Sigmoid colon (tissue), 7 donors: ENCODE measurements at places on chromosomes 11 and 22. TPM values are rescaled to one million over a fixed set of nuclear protein-coding genes. Genes with fewer than 3 reads are reported as not detected.

DRICH1 gene
- total RNA-seq, result not detected

GRCh38 chr11:69841859-69842698, 22.9 kb upstream of the FGF3 start:
- no peak for DNase-seq
- H3K27me3 ChIP-seq, result peaks cover 9% of the 10 kb centered on the region
- H3K36me3 ChIP-seq, result no peaks in the 10 kb centered on the region
- no peaks in the 10 kb centered on the region for H3K4me1 ChIP-seq

KCNJ1 gene
- 0.81 TPM for total RNA-seq

GALNT18 gene
- total RNA-seq, result 38.5 TPM

DNA sequence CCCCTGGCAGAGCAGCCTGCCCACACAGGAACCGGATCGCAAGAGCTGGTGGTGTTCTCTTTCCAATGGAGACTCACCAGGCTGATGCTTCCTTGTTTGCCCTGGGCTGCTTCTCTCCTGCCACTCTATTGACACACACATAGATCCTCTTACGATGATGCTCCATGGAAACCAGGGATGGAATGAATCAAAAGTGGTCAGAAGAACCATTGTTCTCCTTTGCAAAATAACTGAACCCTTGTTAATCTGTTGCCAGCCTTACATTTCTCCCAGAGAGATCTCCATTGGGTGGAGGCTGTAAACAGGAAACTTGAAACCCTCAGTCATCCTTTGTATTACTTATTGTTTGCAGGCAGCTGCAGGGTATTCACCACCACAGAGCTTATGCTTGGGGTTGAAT, 24.6 kb upstream of the LDLRAD3 start:
- no peaks in the 10 kb centered on the region for H3K36me3 ChIP-seq
- no peaks in the 10 kb centered on the region for H3K27me3 ChIP-seq
- DNase-seq, result no peak
- no peaks in the 10 kb centered on the region for H3K4me1 ChIP-seq

GRCh38 chr22:17562906-17563870, at the start of gene SLC25A18:
Gene SLC25A18 (plus strand): TSS chr22:17563498. CDS start chr22:17579945, 16,447 bp downstream.
- no peaks in the 10 kb centered on the region for H3K36me3 ChIP-seq
- peak within 1 kb of the TSS; percentile 5 for H3K4me3 ChIP-seq
- peaks cover 22% of the 10 kb centered on the region for H3K4me1 ChIP-seq
- H3K27ac ChIP-seq, result peak within 1 kb of the TSS; percentile 78

DNA sequence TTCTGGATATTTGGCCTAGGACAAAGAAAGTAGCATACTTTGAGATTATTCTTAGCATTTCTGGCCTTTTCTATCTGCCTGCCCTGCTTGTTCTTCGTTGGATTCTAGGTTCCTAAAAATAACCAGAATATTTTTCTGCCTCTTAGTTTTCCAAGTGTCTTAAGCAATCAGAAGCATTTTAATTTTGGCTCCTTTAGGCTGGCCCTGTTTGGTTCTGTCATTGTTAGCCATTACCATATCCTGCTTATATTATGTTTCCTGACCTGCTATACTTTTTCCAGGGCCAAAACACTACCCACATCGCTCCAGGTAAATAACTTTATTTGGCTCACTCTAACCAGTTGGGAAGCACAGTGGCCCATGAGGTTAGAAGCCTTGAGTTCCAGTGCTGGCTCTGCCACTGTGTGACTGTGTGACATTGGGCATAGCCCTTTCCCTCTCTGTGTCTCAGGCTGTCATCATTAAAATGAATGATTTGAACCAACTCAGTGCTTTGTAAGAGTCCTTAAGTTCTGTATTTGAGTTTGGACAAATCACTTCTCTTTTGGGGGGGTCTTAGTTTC, 91.1 kb downstream of the STIM1 start:
- H3K27ac ChIP-seq, result peak overlapping the region; percentile 74
- no peak for DNase-seq
- H3K4me1 ChIP-seq, result no peaks in the 10 kb centered on the region
- no peaks in the 10 kb centered on the region for H3K36me3 ChIP-seq
- H3K27me3 ChIP-seq, result no peaks in the 10 kb centered on the region

PATE4 gene
- total RNA-seq, result not detected

GRCh38 chr11:44244639-44245310, 65.2 kb downstream of the ALX4 start:
- no peak overlapping the region for H3K27ac ChIP-seq
- H3K4me3 ChIP-seq, result no peak overlapping the region
- H3K4me1 ChIP-seq, result peaks cover 25% of the 10 kb centered on the region
- DNase-seq, result peak; percentile 20
- no peaks in the 10 kb centered on the region for H3K27me3 ChIP-seq
- no peaks in the 10 kb centered on the region for H3K36me3 ChIP-seq

- no peaks in the 10 kb centered on the region for H3K4me1 ChIP-seq
- no peaks in the 10 kb centered on the region for H3K36me3 ChIP-seq
- no peak for DNase-seq
- no peak overlapping the region for H3K27ac ChIP-seq
These were observed 1.7 kb upstream of the RTN4RL2 start for GRCh38 chr11:57458410-57459163.

- DNase-seq, result no peak
- no peak overlapping the region for H3K4me3 ChIP-seq
- H3K27ac ChIP-seq, result no peak overlapping the region
- H3K36me3 ChIP-seq, result peaks cover 14% of the 10 kb centered on the region
These were observed 116.4 kb downstream of the STIM1 start for GRCh38 chr11:3971756-3972404.

- no peaks in the 10 kb centered on the region for H3K36me3 ChIP-seq
- no peaks in the 10 kb centered on the region for H3K4me1 ChIP-seq
- no peak for DNase-seq
These were observed 12.5 kb downstream of the FEZ1 start for GRCh38 chr11:125483592-125483991.

- no peak overlapping the region for H3K27ac ChIP-seq
- H3K36me3 ChIP-seq, result no peaks in the 10 kb centered on the region
- H3K4me3 ChIP-seq, result no peak overlapping the region
- no peak for DNase-seq
- H3K27me3 ChIP-seq, result no peaks in the 10 kb centered on the region
- no peaks in the 10 kb centered on the region for H3K4me1 ChIP-seq
These were observed 214.3 kb downstream of the CTTN start for GRCh38 chr11:70612459-70613141.

GRCh38 chr11:117670443-117670842, 126.6 kb downstream of the DSCAML1 start:
- H3K4me3 ChIP-seq, result no peak overlapping the region
- no peak for DNase-seq
- H3K4me1 ChIP-seq, result no peaks in the 10 kb centered on the region
- no peaks in the 10 kb centered on the region for H3K27me3 ChIP-seq
- no peak overlapping the region for H3K27ac ChIP-seq

- no peaks in the 10 kb centered on the region for H3K27me3 ChIP-seq
- H3K36me3 ChIP-seq, result no peaks in the 10 kb centered on the region
- no peak overlapping the region for H3K27ac ChIP-seq
- H3K4me1 ChIP-seq, result no peaks in the 10 kb centered on the region
- peak; percentile 50 for DNase-seq
These were observed 103.7 kb downstream of the TRIM51G start for GRCh38 chr11:48880021-48880441.

EMID1 gene
- 0.36 TPM for total RNA-seq

GRCh38 chr11:133810766-133811165, 34.5 kb downstream of the SPATA19 start:
- H3K36me3 ChIP-seq, result no peaks in the 10 kb centered on the region
- no peaks in the 10 kb centered on the region for H3K27me3 ChIP-seq
- H3K4me1 ChIP-seq, result peaks cover 18% of the 10 kb centered on the region
- no peak overlapping the region for H3K4me3 ChIP-seq
- no peak for DNase-seq

GRCh38 chr11:96145163-96145585, 197.8 kb downstream of the MAML2 start:
- no peak overlapping the region for H3K4me3 ChIP-seq
- H3K27me3 ChIP-seq, result no peaks in the 10 kb centered on the region
- H3K27ac ChIP-seq, result no peak overlapping the region
- H3K36me3 ChIP-seq, result no peaks in the 10 kb centered on the region
- DNase-seq, result no peak

DNA sequence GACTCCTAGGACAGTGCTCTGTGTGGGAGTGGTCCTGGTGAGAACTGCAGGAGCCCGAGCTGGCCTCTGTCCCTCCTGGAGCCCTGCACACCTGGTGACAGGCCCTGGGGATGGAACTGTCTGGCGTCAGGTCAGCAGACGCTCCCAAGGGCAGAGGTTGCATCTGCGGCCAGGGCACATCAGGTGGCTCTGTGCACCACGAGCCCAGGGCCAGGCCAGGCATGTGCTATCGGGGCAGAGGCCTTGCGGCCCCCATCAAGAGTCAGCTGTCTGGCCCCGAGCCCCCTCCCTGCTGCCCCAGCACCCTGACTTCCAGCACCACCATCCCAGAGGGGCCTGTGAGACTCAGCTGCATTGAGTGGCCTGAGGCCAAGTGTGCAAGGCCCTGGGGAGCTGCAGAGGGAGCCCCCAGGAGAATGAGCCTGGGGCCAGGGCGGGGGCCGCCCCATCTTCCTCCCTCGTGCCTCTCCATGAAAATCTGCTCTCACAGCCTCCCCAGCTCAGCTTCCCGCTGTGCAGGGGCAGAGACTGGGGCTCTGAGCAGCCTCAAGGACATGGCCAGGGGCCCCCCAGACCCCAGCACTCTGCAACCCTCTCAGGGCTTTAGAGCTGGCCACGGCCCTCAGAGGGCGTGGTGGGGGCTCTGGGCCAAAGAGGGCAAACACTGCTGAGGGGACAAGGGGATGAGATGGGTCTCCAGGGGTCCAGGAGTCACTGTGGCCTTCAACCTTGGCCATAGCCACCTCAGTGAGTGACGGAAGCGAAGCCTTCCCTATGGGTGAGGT, 56.4 kb downstream of the RTL6 start:
- H3K4me3 ChIP-seq, result no peak overlapping the region
- no peaks in the 10 kb centered on the region for H3K27me3 ChIP-seq
- H3K36me3 ChIP-seq, result no peaks in the 10 kb centered on the region
- H3K27ac ChIP-seq, result no peak overlapping the region

- no peak for DNase-seq
- no peak overlapping the region for H3K27ac ChIP-seq
- H3K4me3 ChIP-seq, result no peak overlapping the region
- no peaks in the 10 kb centered on the region for H3K27me3 ChIP-seq
These were observed 7.4 kb upstream of the CLPB start for GRCh38 chr11:72441752-72442207.

GRCh38 chr22:40289991-40290459, 56.3 kb upstream of the ADSL start:
- no peak for DNase-seq
- H3K4me3 ChIP-seq, result no peak overlapping the region
- no peak overlapping the region for H3K27ac ChIP-seq

- no peaks in the 10 kb centered on the region for H3K4me1 ChIP-seq
- H3K27ac ChIP-seq, result no peak overlapping the region
- H3K4me3 ChIP-seq, result no peak overlapping the region
- no peak for DNase-seq
- no peaks in the 10 kb centered on the region for H3K27me3 ChIP-seq
These were observed 165.0 kb downstream of the SOX6 start for GRCh38 chr11:16191212-16191867.

DNA sequence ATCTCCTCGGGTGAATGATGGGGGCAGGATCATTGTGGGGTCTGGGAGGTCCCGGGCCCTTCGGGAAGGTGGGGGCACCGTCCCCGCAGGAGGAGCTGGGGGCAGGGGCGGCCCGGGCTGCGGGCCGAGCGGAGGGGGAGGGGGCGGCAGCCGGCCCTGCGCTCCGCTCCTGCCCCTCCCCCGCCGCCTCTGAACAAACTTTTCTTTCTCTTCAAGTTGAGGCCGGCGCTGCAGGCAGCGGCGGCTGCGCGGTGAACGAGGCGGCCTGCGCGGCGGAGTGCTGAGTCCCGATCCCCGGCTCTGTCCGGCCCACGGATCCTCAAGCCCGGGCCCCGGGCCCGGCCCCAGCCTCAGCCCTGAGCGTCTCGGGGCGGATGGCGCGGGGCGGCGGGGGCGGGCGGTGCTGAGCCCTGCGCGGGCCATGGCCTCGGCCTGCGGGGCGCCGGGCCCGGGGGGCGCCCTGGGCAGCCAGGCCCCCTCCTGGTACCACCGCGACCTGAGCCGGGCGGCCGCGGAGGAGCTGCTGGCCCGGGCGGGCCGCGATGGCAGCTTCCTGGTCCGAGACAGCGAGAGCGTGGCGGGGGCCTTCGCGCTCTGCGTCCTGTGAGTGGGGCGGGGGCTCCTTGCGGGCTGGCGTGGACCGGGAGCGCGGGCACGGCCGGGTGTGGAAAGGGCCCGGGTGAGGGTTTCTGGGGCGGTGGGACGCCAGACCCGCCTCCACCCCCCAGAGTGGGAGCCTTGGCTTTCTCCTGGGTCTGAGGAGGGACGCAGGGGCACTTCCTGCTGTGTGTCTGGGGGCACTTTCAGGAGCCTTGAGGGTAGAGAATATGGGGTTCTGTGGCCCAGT, at the start of gene INPPL1:
Gene INPPL1, plus strand, starts transcription at position 204 of the 847 bp plus-strand sequence. Its CDS starts 218 bp downstream, at position 422.
- peak; percentile 81 for DNase-seq
- H3K27me3 ChIP-seq, result no peaks in the 10 kb centered on the region
- peaks cover 20% of the 10 kb centered on the region for H3K36me3 ChIP-seq
- H3K4me1 ChIP-seq, result peaks cover 2% of the 10 kb centered on the region

CCDC89 gene
- total RNA-seq, result 1.2 TPM

DNA sequence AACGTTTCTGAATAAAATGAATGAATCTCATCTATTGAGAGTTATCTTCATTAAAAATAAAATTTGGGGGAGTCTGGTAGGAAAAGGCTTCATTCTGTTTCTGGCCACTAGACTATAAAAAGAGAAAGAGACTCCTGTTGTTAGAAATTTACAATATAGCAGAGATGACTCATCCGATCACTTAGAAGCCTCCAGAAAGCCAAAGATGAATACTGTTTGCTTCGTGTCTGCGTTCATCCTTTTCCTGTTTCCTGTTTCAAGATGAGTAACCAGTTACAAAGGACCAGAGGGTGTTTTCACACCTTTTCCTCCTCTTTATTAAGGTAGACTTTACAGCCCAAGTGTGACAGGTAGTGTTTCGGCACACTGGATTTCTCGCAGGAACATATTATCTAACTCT, 1120.7 kb downstream of the LRRC4C start:
- no peak overlapping the region for H3K27ac ChIP-seq
- DNase-seq, result no peak
- H3K27me3 ChIP-seq, result no peaks in the 10 kb centered on the region
- no peaks in the 10 kb centered on the region for H3K36me3 ChIP-seq
- no peak overlapping the region for H3K4me3 ChIP-seq
- no peaks in the 10 kb centered on the region for H3K4me1 ChIP-seq
